ENCODE measurements at places on chromosomes 16 and 17.

GRCh38 chr17:81923302-81924260 is 4.0 kb downstream of the MAFG start:
- no peak for DNase-seq

GRCh38 chr17:66437476-66438026 is 135.1 kb downstream of the PRKCA start:
- DNase-seq: no peak

DNA sequence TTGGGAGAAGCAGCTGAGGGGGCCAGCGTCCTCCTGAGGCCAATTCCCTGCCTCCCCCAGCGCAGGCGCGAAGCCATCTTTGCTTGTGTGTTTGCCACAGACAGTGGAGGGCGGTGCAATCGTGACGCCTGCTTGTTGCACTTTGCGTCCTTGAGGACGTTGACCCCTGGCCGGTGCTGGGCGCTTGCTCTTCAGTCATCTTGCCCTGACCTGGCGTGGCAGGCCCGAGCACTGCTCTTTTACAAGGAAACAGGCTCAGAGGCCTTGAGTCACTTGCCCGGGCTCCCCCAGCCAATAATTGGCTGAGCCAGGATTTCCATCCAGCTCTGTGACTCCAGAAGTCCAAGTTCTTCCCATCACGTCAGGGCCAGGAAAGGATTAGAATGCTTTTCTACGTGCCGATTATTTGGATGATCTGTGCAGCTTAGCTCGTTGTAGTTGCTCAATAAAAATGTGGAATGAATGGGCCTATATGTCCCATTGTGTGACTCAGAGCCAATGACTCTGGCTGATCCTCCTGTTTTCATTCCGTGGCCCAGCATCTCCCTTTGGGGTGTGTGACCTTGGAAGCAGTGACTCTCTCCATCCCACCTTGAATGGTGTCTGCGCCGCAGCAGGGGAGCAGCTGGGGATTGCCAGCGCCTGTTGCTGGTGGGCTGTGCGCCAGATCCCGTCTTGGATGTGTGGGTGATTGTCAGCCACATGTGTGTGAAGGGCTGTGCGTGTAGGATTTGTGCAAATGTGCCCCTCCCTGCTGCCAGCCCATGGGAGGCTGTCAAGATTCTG is 214.1 kb downstream of the SEC14L1 start:
- DNase-seq: no peak

DNA sequence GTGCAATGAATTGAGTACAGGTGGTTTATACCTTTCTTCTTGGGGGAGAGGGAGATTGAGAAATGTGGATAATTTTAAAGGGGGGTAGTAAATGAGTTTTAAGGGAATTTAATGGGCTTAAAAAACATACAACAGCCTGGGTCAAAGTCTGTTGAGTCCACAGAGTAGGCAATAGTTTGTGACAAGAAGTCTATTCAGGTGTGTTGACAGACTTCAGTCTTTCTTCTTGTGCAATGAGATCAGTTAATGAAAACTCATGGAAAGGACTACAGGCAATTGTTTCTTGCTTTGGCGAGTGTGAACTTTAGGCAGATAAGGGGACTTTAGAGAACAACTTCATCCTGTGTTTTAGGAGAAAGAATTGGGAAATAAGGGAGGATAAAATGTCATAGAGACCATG is 507.8 kb upstream of the CA10 start:
- DNase-seq: no peak

- no peak for DNase-seq
These were observed 21.6 kb upstream of the EVPL start for GRCh38 chr17:76048711-76049110.

- DNase-seq: no peak
These were observed 14.0 kb upstream of the EMP2 start for GRCh38 chr16:10594312-10594950.

DNA sequence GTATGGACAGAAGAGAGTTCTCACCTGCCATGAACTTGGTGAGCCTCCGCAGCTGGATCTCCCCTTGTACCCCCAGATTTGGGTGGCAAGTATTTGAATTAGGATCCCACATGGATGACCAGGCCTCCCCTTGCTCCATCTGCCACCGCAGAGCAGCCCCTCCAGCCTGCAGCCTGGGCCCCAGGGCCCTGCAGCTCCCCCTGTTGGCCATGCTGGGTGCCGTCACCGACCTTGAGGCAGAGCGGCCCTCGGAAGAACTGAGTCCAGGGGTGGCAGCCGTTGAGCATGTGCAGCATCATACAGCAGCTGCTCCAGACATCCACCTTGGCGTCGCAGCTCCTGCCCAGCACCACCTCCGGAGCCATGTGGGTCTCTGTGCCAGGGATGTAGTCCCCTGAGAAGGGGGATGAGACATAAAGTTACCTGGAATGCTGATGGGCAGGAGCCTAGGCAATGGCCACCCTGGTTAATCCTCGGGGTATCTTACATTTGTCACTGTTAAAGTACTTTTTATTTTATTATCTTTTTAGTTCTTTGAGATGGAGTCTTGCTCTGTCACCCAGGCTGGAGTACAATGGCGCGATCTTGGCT is 9.0 kb upstream of the SPATA32 start:
- DNase-seq: no peak

DNA sequence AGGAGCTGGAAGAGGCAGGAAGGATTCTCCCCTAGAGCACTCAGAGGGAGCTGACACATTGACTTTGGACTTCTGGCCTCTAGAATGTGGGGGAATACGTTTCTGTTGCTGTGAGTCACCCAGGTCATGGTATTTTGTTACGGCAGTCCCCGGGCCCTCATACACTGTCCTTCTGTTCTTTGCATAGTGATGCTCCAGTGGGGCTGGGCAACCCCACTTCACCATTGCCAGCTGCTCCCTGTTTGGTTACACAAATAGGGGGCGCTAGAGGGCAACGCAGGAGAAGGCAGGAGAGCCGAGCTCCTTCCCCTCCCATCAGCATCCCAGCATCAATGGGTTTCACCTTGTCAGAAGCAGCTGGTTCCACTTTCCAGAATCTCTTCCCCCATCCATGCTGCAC is 257.7 kb upstream of the FOXF1 start:
- no peak for DNase-seq

GRCh38 chr16:2282262-2282661 is 14.3 kb upstream of the RNPS1 start:
- DNase-seq: no peak

GRCh38 chr16:27595993-27596392 is 46.0 kb downstream of the KATNIP start:
- DNase-seq: no peak
